ENCODE measurements at places on chromosomes 4 and X.
A peak's percentile ranks its signal among the peaks of the same experiment; 100 is the strongest.

DNA sequence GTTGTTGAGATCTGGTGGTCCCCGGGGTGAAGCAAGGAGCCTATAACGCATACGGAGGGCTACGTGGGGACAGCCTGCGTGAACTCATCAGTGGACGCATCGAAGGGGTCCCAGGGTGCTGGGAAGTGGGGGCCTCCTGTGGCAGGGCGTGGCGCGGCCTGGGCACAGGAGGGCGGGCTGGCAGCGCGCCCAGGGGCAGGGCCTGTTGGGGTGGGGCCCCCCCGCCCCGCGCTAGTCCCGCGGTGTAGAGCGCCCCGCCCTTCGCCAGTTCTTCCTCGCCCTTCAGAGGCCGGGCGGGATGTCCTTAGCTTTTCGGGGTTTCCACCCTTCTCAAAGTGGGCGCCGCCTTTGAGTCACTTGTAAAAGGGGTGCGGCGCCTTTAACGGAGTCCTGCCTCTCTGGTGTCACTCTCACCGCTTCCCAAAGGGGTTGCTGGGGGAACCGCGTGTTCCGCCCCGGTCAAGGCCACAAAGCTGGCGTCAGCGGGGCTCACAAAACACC, 632 bp downstream of the PLP2 start:
- no peak for DNase-seq

DNA sequence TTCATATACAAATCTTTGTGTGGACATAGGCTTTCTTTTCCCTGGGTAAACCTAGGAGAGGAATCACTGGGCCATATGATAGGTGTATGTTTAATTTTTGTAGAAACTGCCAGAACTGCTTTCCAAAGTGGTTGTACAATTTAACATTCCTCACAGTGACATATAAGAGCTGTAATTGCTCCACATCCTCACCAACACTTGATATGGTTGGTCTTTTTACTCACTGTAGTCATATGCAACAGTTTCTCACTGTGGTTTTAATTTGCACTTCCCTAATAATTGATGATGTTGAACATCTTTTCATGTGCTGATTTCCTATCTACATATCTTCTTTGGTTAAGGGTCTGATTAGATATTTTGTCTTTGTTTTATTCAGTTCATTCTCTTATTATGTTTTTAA, 24.5 kb upstream of the PAPSS1 start:
- no peak for DNase-seq

DNA sequence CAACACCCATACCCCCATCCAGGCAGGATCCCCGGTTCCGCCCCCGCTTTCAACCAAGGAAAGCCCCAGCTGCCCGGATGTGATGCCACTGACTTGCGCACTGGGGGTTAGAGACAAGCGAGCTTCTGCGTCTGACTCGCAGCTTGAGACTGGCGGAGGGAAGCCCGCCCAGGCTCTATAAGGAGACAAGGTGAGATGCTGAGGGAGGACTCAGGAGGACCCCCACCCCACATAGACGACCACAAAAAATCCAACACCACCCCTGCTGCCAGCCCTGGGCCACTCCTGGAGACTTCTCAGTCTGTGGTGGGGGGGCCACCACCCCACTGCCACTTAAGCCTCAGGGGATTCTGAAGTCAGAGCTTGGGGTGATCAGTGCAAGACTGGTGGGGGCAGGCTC, at the start of gene MAGEA4:
MAGEA4 (plus strand) TSS at position 110 of the 400 bp plus-strand sequence. CDS start 10,776 bp downstream, outside the sequence.
- DNase-seq = no peak

GRCh38 chr4:156800463-156800862, 171.1 kb downstream of the PDGFC start:
- no peak for DNase-seq

DNA sequence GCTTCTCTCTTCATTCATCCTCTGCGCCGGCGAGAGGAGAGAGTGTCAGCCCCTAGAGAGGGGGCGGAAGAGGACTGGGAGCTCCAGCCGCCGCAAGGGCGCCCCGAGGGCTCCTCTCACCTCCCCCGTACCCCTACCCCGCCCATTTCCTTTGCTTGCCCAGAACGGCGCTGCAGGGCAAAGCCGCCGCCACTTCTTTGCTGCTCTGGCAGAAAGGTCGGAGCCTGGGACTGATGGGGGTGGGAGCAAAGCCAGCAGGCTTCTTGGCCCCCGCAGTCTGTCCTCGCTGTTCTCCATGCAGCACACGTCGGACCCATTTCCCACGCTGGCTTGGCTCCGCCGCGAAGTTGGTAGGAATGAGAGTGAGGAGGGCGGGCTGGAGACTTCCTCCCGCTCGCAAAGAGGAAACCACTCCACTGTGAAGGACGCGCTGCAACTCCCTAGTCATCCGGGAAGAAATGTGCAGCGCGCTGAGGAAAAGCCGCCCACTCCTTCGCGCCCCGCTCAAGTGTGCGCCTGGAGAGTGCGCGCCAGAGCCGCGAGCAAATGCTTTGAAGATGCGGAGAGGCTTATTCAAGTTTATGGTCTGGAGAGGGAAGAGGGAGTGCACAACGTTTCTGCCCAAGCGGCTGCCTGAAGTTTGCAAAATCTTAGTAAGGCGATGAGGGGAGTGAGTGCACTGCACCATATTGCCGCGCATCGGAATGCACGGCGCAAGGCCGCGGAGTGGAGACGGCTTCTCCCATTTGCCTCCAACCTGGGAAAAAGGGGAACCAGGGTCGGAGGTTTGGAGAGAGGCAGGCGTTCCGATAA, 2.8 kb upstream of the PCDH7 start:
- DNase-seq = peak; percentile 82

DNA sequence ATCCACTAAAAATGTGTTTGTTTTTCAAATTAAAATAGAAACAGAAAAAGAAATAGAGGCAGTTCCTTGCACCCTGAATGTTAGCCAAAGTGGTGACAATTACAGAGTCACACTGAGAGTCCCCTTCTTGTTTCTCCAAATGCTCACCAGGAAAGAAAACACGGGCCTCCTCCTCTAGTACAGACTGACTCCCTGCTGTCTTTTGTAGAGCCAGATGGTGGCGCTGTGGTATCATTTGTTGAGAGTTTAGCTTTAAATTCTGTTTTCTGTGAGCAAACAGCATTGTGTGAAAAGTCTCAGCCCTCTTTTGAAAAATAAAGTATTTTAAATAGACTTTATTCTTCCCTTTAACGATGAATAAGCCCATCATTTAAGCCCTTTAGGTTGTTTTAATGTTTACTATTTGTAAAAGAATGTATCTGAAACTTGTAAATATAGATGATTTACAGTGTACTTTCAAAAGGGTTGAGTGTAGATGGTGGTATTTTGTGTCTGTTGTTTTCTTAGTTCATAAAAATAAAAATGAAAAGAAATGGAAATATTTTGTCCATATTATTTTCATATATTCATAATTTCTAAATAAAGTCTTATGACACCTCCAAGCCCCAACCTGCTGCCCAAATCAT, 36.9 kb upstream of the ATOH1 start:
- DNase-seq = peak; percentile 32

- no peak for DNase-seq
Measured at GRCh38 chrX:63424063-63424462, 72.9 kb upstream of the SPIN4 start.

DNA sequence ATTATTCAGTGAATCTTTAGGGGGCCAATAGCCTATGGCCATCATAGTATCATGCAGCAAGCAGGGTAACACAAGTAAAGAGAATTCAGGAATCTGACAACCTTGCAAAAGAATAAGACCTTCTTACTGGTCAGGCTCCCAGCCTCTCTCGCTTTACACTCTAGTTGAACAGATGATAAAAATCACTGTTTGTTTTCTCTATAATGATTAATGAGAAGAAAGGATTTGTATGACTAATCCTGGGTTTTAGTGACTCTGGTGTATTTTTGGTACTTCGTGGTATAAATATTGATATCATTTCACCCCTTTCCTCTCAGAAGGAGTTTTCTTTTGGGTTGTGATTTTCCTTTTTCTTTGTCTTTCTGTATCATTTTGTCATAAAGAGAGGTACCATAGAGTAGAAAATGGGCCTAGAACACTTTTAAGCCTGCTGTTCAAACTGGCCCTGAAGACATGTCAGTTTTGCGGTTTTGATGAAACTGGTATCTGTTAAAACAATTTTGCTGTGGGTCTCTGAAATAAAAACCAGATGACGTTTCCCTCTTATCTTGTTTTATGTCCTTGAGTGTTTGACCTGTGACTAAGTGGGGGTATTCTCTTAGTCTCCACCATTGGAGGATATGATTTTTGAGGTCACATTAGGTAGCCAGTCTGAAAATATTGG, 294.9 kb upstream of the TBX22 start:
- DNase-seq = no peak

DNA sequence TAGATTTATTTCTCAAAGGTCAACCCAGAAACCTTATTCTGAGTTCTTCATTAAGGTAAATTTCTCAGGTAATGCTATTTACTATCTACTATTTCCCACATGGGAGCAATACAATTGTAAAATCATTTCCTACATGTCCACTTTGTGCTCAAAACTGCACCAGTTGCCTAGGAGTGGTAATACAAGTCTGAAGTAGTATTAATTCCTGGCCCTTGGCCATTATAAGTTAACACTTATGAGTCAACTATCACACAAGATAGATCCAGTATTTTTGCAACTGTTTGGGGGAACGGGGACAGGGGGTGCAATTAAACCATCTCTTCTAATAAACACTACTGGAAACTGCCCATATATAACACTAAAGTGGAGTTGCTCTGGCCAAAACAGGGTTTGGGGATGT, 48.9 kb downstream of the ACSL4 start:
- DNase-seq = no peak

DNA sequence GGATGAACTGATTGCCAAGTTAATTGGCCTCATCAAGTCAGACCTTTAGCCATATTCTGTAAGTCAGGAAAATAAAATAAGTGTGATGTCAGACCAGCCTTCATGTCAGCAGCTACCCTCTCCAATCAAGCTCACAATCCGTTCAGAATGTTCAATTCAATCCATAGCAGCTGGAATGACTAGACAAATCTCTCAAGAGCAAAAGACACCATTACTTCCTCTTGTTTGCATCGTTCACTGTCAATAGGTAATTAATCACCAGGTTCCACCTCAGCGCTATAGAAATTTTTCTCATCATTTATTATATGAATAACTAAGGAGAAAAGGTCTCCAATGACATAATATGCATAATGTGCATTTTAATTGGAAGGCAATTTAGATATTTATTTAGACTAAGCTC, 321.0 kb upstream of the GRIA3 start:
- DNase-seq = no peak

- no peak for DNase-seq
Measured at GRCh38 chrX:68705986-68706385, 58.5 kb downstream of the STARD8 start.

DNA sequence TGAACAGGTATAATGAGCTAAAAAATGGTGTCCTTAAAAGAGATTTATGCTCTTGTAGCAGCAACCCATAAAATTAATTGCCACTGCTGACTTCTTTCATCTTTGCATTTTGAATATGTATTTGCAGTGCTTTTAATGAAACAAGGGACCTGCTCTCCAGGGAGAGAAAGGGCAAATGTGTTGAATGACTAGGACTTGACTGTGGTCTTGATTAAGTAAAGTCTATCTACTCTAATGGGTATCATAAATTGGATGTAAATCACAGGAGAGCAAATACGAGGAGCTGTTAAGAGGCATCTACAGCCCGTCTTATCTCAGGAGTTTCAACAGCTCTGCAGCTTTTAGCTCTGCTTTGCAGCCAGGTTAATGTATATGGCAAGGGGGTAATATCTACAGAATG, 216.4 kb downstream of the PALLD start:
- DNase-seq = no peak

- DNase-seq = no peak
Measured at GRCh38 chrX:133985164-133985966, at the start of gene GPC3. GPC3 (minus strand) TSS chrX:133985594.

GRCh38 chrX:110208092-110208491, 109.8 kb downstream of the AMMECR1 start:
- DNase-seq = no peak

GRCh38 chr4:143407888-143408287, 71.2 kb downstream of the GAB1 start:
- DNase-seq = no peak

- DNase-seq = no peak
Measured at GRCh38 chr4:1722551-1723118, 1.3 kb downstream of the TACC3 start.

GRCh38 chrX:1034717-1035116, 177.7 kb downstream of the CRLF2 start:
- DNase-seq = no peak

DNA sequence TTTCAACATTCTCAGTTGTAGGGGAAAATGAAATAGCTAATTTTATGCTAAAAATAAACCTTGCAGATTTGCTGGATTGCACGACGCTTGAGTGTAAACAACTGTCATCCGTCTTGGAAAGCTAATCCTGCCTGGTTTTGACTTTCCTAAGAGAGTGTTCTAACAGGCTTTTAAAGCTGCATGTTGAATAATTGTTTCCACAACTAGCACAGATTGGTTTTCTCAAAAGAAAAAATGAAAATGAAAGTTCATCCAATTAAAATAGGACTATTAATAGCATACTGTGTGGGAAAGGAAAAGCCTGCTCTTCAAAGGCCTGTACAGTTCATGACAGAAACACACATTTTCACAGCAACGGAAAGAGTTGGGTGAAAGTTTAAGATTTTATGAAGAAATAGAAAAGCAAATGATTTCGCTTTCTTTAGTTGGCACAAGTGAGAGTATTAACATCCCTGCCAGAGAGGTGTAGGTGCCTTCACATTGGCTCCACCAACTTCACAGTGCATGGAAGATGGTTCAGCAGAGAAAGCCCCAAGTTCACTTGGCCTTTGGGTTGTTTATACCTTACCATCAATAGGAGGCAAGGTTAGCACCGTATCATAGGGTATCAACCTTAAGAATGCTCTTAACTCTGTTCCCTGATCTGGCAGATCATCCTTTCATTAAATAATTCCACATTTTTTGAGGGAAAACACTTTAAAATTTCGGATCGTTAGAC, 140.0 kb upstream of the GUCY1A1 start:
- no peak for DNase-seq

- no peak for DNase-seq
Measured at GRCh38 chr4:1206299-1207156, 34.1 kb upstream of the SPON2 start.

DNA sequence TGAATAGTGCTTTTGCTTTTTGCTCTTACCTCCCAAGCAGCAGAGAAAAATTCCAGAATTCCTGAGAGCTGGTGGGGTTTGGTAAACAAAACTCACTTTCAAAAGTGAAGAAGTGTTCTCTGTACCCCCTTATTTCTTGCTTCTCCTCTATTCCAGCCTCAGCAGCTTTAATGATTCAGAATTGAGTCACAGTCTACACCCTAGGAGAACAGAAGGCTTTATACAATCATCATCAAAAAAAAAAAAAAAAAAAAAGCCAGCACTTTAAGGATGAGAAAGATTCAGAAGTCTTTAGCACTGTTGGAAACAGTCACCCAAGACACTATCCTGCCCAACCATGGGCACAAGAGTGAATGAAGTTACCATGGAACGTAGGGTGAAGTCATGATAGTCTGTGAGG, 1583.1 kb upstream of the PCDH10 start:
- no peak for DNase-seq

DNA sequence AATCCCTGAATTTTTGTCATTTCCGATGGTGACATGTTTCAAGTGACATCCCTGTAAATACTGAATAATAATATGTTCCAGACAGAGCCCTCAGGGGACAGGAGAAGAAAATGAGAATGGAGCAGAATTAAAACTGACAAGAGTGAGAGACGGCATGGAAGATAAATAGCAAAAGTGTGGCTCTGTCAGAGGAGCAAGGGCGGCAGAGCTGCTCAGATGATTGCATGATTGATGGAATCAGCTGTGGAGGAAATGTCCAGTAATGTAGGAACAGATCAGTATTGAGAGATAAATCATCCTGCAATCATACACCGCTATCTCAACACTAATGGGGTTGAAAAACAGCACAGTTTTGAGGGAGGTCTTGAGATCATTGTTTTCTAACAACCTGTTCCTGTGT, 350.3 kb downstream of the STIM2 start:
- no peak for DNase-seq
